ENCODE measurements at places on chromosomes 4 and X. TPM values are rescaled to one million over a fixed set of nuclear protein-coding genes. Genes with fewer than 3 reads are reported as not detected.

DNA sequence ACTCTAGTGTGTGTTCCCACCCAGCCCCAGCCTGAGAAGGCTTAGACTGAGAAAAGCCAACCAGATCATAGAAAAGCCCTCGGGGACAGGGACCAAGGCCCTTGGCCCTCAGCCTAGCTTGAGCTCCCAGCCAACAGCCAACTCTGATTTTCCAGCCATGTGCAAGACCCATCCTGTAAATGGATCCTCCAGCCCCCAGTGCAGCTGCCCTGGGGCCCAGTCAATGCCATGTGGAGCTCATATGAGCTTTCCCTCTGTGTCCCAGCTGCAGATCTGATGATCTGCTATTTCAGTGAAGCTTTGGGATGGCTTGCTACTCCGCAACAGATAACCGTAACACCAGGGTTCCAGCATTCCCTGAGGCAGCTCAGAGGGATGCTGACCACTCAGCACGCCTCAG is 40.5 kb upstream of the CDKN2AIP start:
- no peak for DNase-seq

DNA sequence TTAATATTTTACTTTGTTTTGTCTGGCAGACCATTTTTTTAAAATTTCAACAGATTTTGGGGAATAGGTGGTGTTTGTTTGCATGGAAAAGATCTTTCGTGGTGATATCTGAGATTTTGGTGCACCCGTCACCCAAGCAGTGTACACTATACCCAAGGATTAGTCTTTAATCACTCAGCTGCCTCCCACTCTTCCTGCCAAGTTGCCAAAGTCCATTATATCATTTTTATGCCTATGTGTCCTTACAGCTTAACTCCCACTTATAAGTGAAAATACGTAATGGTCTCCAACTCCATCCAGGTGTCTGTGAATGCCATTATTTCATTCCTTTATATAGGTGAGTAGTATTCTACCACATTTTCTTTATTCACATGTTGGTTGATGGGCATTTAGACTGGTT is 281.7 kb upstream of the GK2 start:
- DNase-seq, result no peak

HSD17B13 gene
- 0.07 TPM for total RNA-seq

METAP1 gene
- 49.2 TPM for total RNA-seq

All from activated CD4-positive, alpha-beta T cell treated with anti-CD3 and anti-CD28 coated beads, Interleukin-2, amount 10 ng/mL, durations not matched to agents 7 days and 5 days (primary cell).